ENCODE measurements at places on chromosomes 4 and X. TPM values are rescaled to one million over a fixed set of nuclear protein-coding genes. Genes with fewer than 3 reads are reported as not detected.

RAB39B gene
- 12.5 TPM for total RNA-seq

CC2D2A gene
- total RNA-seq, result not detected

ATP11C gene
- 15.7 TPM for total RNA-seq

LONRF3 gene
- total RNA-seq, result 1.8 TPM

UGT2A1 gene
- total RNA-seq, result not detected

DNA sequence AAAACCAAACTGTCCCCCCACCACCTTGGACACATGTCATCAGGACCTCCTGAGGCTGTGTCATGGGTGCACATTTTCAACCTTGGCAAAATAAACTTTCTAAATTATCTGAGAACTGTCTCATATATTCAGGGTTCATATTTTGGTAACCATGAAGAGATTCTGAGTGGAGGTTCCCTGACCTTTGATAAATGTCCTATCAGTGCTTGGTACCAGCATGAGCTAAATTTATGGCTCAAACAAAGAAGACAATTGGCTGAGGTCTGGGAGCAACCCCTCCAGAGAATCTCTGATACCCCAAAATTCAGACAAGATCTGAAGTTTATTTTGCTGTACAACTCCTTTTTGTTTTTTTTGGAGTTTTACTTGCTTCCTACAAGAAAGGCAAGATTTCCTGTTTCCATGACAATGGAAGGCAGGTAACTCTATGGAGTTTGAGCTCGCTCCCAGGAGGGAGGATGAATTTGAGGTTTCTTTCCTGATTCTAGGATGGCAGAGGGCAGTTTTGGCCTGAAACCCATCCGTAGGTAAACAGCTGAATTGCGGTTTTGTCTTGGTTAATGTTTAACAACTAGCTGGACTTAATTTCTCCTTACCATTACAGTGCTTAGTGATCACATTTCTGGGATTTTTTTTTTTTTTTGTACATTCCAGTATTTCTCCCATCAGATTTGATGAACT is 14.5 kb downstream of the UGT2B15 start:
- no peaks in the 10 kb centered on the region for H3K4me1 ChIP-seq
- no peak overlapping the region for H3K27ac ChIP-seq
- H3K27me3 ChIP-seq, result no peaks in the 10 kb centered on the region
- DNase-seq, result no peak

DNA sequence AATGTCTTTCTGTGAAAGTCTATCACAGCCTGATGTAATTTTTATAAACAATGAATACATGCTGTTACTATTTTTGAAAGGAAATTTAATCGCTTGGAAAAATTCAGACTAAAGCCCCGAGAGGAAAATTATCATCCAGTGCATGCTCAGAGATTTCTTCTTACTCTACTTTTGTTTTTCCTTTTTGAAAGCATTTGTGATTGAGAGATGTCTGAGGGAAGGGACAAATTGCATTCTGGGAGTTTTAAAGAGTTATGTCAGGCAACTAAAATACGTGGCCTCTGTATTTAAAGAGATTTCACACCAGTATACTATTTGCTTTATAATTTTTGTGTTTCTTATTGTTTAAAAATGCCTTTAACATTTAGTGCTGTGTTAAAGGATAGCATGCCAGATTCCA is 1.4 kb upstream of the ZFX start:
- H3K36me3 ChIP-seq, result no peaks in the 10 kb centered on the region
- peak overlapping the region; percentile 77 for H3K27ac ChIP-seq

DNA sequence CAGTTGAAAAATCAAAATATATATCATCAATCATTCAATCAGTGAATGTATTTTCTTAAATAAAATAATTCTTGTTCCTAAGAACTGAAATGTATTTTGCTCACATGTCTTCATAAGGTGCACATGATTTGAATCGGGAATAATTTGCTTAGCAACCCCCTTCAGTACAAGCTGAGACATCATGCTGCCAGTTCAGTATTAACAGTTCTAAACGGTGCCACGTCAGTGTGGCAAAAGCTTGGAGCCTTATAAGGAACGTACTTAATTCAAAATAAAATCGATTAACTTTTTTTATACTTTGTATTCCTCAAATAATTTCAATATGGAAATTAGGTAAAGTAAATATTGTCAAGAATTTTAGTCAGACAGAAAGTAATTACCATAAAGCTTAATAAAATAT is 287.9 kb downstream of the CCSER1 start:
- H3K4me1 ChIP-seq, result no peaks in the 10 kb centered on the region
- H3K36me3 ChIP-seq, result no peaks in the 10 kb centered on the region
- no peak overlapping the region for H3K4me3 ChIP-seq
- DNase-seq, result no peak

DNA sequence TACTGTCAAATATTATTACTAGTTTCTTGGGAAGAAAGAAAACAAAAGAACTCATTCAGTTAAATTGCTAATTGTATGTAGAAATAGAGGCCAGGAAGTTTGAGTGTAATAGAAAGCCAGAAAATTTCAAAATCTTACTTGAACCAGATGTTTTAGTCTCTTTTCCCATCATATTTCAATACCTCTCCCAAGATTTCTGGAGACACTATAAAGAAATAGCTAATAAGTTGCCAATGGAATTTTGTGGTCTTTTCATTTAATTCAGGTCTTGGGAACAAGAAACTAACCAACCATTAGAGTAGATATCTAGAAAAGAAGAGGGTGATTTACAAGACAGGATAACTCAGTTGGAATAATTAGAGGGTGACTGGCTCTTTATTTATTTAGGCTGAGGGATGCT is 112.2 kb downstream of the AGTR2 start:
- H3K27me3 ChIP-seq, result no peaks in the 10 kb centered on the region
- no peak for DNase-seq
- no peaks in the 10 kb centered on the region for H3K4me1 ChIP-seq
- H3K27ac ChIP-seq, result no peak overlapping the region
- H3K36me3 ChIP-seq, result no peaks in the 10 kb centered on the region
- no peak overlapping the region for H3K4me3 ChIP-seq

DNA sequence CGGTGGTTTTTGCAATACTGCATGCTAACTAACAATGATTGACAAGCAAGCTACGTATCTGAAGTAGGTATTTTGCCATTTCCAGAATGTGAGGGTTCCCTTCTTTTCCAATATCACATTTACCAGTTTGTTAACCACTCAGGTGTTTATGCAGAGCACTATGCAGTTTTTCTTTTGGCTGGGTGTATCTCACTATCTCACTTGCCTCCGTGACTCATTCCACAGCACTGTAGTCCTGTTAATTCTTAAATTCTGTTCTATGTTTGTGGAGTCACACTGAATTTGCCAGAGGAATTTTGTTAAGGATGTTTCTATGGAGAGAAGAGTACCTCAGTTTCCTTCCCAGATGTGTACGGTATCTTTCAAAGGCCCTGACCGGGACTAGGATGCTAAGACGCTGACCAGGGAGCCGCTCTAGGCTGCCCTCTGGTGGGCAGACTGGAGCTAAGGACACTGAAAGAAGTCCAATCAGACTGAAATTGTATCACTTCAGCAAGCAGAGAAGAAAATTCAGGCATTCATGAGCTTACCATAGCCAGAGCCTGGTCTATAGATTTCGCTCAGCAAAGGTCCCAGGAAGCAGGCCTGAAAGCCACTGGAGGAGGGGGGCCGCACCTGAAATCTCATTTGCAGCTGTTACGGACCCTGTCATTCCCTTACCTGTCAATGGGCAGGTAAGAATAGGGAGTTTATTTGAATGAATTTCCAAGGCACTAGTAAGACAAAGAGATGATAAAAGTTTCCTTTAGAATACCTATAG is 388.4 kb upstream of the SPOCK3 start:
- H3K4me3 ChIP-seq, result no peak overlapping the region
- no peaks in the 10 kb centered on the region for H3K4me1 ChIP-seq
- H3K27me3 ChIP-seq, result no peaks in the 10 kb centered on the region
- no peaks in the 10 kb centered on the region for H3K36me3 ChIP-seq
- no peak for DNase-seq

DNA sequence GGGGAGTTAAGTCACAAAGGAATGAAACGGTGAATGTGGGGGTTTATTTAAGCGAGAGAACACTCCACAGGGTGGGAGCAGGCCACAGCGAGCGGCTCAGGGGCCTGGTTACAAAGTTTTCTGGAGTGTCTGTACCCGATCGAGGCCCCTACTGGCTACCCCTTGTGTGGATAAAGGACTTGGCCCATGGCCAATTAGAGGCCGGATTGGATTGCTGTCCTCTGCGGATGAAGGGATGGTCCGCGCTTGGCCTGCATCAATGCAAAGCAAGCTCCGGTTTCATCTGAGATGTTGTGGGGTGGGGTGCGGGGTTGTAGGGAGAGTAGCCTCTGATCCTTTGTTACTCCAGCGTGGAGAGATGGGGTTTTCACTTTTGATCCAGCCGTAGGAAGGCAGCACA is 1574.5 kb upstream of the TENM3 start:
- H3K4me3 ChIP-seq, result no peak overlapping the region
- DNase-seq, result no peak
- no peaks in the 10 kb centered on the region for H3K36me3 ChIP-seq
- H3K4me1 ChIP-seq, result no peaks in the 10 kb centered on the region

DNA sequence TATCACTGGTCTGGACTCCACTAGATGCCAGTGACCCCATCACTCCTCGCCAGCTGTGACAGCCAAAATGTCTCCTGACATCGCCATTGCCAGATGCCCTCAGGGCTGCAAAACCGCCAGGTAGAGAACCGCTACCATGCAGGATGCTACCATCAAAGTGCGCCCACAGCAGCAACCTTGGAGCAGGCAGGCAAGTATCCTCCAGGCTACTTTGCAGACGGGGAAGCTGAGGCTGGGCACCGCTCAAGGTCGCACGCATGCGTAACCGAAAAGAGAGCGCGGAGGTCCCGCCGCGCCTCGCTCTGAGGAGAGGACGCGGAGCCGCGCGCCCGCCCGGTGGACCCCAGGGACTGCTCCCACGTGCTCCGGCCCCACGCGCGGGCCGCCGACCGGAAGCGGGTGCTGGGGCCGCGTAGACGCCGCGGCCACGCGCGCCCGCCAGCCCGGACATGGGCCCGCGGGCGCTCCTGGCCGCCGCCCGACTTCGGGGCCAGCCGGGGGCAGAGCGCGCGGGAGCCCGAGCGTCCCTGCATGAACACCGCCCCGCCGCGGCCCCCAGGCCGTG is at the start of gene STS:
Gene STS (plus strand): TSS at position 300 of the 565 bp plus-strand sequence. CDS start 105,488 bp downstream, outside the sequence.
- peak within 1 kb of the TSS; percentile 74 for H3K27ac ChIP-seq
- DNase-seq, result peak; percentile 56
- H3K4me3 ChIP-seq, result peak within 1 kb of the TSS; percentile 99

- H3K4me3 ChIP-seq, result no peak overlapping the region
- no peaks in the 10 kb centered on the region for H3K36me3 ChIP-seq
- H3K4me1 ChIP-seq, result no peaks in the 10 kb centered on the region
Measured at GRCh38 chr4:64200001-64200555, 209.2 kb downstream of the TECRL start.

DNA sequence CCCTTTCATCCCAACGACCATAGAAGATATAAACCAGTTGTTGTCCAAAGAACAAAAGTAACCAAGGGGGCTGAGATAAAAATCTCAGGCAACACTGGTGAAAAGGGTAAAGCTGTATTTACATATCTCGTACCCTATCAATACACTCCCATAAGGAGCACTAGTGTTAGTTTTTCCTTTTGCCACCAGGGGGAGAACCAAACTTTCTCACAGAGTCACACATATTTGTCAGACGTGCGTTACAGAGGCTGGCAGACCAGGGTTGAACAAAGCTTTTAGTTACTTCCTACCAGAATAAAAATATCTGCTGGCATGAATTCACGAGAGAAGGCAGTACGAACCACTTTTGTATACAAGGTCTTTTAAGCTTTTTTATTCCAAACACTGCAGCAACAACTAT is 88.3 kb downstream of the AMELX start:
- no peaks in the 10 kb centered on the region for H3K27me3 ChIP-seq
- H3K4me3 ChIP-seq, result no peak overlapping the region
- DNase-seq, result no peak
- H3K27ac ChIP-seq, result no peak overlapping the region
- no peaks in the 10 kb centered on the region for H3K4me1 ChIP-seq

DNA sequence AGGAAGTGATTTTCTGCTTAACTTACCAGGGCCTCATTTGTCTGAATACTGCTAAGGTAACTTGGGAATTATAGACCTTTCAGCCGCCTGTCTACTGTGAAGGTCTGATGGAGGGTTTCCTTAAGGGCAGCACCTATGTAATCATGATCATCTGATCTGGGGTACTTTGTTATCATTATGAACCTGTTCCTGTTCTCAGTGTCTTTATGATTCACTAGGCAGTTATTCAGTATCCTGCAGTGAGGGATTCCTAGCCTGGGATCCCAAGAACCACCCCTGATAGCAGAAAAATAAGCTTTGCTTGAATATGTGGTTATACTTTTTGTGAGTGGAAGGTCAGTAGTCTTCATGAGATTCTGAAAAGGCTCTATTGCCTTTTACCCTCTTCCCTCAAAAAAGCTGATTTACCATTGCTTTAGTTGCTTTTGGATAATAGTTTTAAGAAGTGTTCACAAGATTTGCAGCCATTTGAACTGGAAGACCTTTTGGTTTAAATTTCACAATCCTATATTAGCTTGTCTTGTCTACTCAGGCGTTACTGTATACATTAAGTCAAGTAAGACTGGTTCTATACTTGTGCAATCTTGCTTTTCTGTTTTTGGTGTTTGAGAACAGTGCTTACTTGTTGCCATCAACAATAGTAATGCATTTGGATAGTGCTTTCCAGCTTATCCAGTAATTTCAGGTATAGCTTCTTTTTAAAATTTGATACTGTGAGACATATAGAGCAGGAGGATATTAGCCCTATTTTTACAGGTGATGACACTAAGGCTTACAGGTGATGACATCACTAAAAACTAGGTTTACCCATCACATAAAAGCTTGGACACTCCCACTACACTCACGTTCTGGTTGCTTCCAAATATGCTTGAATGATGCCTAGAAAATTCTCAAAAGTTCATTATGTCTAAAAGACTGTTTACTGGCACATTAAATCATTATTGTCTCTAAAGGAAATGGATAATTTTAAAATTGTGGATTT is 60.0 kb downstream of the FHIP1A start:
- DNase-seq, result no peak
- no peaks in the 10 kb centered on the region for H3K4me1 ChIP-seq
- no peak overlapping the region for H3K27ac ChIP-seq
- H3K4me3 ChIP-seq, result no peak overlapping the region

GRCh38 chrX:140099221-140099620 is 133.9 kb upstream of the CXorf66 start:
- DNase-seq, result no peak
- no peak overlapping the region for H3K4me3 ChIP-seq
- H3K4me1 ChIP-seq, result no peaks in the 10 kb centered on the region
- H3K27me3 ChIP-seq, result no peaks in the 10 kb centered on the region

- no peak for DNase-seq
- H3K36me3 ChIP-seq, result no peaks in the 10 kb centered on the region
- H3K4me1 ChIP-seq, result no peaks in the 10 kb centered on the region
Measured at GRCh38 chrX:30961387-30962174, 72.5 kb upstream of the TAB3 start.

Measured in CD8-positive, alpha-beta memory T cell (primary cell).